Neural progenitor cell (in vitro differentiated cells): ENCODE measurements at places on chromosomes 2 and 18.

- DNase-seq: peak; percentile 27
Measured at GRCh38 chr18:74623047-74623816, 25.6 kb downstream of the ZNF407 start.

DNA sequence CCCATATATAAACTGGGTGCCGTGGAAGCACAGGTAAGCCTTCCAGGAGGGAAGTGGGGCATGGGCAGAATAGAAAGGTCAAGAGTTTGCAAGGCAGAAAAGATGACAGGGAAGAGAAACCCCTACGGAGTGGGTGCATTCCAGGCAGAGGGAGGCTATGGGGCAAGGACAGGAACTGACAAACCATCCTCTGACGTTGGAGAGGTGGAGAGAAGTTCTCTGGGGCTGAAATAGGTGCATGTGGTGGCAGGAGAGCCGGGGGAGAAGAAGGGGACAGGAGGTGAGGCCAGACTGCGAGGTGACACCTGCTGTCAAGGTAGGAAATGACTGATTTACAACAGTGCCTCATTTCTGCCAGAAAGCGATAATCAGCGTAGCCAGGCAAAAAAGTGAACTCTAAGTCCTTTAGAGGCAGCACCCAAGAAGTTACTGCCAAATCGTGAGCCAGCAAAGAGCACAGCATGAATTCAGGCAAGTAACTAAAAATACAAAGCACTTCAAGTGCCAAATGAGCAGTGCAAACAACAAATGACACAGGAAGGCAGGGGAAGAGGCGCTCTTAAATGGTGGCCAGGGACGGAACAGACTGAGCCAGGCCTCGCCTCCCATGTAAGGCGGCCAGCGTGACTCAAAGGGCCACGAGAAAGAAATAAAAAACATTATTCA lies 113.3 kb upstream of the ACVR1C start:
- no peak for DNase-seq

GRCh38 chr2:147294825-147295392 lies 549.9 kb upstream of the ACVR2A start:
- no peak for DNase-seq

GRCh38 chr2:215442401-215442787 lies 6.5 kb upstream of the FN1 start:
- DNase-seq: no peak

DNA sequence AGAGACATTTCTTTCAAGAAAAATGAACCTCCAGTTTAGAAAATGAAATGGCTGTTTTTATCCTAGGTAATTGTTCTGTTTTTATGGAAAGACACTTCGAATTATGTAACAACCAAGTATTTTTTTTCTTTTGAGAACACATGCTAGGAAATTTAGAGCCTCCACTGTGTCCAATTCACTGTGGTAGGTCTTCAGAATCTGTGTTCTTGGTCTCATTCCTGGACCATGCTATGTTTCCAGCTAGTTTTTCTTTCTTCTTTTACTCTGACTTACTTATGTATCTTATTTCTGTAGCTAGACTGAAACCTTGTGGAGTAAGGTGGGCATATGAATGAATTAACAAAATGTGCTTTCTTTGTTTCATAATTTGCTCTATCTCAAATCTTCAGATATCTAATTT lies 391.7 kb upstream of the KLHL29 start:
- no peak for DNase-seq

GRCh38 chr2:216546641-216547403 lies 48.2 kb downstream of the RPL37A start:
- DNase-seq: no peak
